ENCODE measurements at places on chromosomes 7 and 10.

- no peak for DNase-seq
Measured at GRCh38 chr7:7672545-7673239, 32.1 kb downstream of the UMAD1 start.

- no peak for DNase-seq
Measured at GRCh38 chr10:88521791-88522190, 61.3 kb downstream of the RNLS start.

DNA sequence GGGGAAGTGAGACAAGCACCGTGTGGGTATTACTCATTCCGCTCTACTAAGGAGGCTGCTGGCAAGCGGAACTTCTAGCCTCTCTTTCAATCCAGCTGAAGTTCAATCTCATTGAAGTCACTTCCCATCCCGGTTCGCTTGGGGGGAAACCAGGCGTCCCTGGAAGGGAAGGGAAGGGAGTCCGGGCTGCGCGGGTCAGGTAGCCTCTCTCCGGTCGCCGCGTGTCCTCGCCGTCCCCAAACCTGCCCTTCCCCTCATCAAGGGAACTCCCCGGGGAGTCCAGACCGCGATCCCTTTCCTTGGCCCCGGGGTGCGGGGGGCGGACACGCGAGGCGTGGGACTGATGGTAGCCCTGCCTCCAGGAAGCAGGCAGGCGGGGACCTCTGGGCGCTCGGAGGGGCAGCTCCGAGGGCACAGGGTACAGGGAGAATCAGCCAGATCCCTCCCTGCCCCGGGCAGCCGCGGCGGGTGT, 598 bp upstream of the ZEB1 start:
- peak; percentile 17 for DNase-seq

GRCh38 chr10:67015225-67015624, 89.4 kb downstream of the LRRTM3 start:
- no peak for DNase-seq

DNA sequence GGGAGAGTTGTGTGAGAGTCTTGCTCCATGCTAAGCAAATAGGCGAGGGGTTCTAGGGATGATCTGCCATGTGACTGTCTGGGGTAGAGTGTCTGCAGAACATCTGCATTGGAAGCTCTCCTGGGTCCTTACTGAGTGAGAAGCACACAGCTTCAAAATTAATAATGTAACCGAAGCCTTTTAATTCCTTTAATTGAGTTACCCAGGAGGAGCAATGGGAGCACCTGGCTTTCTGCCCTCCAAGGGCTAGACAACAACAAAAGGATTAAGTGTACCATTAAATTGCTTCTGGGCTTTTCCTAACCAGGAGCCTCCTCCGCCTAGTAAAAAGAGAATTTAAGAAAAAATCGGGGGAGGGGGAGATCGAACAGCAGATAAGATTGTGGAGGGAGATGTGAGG, 102.0 kb upstream of the TBX20 start:
- DNase-seq: no peak

DNA sequence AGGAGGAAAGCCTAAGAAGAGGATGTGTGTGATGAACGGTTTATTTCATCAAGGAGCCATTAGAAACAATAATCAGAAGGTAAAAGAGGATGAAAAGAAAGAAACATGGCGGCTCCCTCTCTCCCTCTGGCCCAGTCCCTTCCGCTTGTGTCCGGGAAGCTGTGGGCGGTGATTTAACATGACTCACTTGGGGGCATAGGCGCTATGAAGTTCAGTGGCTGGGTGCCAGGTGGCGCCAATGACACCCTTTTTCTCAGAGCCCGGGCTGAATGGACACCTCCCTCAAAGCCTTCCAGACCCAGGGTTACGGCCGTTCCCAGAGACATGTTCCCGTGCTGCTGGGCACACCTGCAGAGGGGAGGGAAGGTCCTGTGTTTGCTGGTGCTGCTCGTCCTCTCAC, 244.0 kb downstream of the SKAP2 start:
- DNase-seq: no peak

- DNase-seq: peak; percentile 20
Measured at GRCh38 chr10:79027147-79028055, 41.4 kb upstream of the ZMIZ1 start.

DNA sequence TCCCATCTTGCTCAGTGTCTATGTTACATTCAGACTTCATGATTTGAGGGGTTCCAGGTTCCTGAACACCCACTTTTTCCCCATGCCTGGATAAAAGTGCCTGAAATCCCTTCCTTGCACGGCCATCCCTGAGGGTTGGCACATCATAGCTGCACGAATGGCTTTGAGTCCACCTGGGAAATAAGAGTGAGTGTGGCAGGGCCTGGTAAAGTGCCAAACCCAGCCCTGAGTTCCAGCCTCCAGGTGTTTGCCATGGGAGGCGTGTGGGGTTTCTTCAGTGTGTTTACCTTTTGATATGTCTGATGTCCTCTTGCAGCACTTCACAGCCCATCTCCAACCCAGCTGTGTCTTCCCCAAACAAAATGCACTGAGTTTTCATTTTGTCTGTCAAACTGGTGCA, 145.7 kb downstream of the PAXIP1 start:
- no peak for DNase-seq

DNA sequence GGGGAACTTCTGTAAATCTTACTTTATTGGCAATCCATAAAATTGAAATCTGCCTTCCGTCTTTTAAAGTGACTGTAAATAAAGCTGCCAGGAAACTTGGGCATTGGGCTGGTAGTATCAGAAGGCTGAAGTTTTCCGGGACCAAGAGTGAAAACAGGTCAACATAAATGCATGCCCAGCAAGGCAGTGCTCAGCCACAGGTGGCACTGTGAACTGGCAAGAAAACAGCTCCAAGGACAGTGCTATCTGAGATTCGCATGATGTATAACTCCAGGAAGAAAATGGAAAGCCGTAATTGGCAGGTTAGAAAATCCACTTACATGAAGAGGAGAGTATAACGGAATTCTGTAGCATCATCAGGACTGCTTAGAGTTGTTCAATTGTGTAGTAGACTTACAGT, 1.9 kb upstream of the INSYN2A start:
- DNase-seq: no peak

- no peak for DNase-seq
Measured at GRCh38 chr7:15407910-15408309, 153.9 kb downstream of the AGMO start.

DNA sequence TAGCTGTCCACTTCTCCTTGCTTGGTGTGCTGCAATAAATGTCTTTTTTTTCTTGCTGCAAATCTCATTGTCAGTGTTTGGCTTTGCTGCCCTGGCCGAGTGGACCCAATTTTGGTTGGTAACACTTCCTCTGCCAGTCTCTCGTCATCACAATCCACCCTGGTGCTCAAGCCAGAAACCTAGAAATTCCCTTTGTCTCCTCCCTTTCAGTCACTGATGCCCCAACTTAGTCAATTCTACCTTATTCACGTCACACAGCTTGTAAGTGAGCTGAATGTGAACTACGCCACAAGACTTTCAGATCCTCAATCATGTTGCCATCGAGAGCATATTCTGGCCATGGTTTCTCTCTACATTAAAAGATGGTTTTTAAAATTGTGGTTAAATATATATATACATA, 13.0 kb upstream of the FRA10AC1 start:
- no peak for DNase-seq

DNA sequence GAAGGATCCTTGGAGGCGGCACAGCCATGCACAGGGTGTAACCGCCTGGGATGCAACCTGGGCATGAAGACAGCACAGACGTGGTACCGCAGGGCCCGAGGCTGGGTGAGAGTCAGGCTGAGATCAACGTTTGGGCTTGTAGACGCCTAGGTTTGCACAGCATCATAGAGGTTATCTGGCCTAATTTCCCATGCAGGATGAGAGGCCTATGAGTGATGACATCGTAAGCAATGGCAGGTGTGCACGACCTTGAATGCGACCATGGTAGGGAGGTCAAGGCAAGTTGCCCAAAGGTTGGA, 7.5 kb downstream of the CALML3 start:
- no peak for DNase-seq

- DNase-seq: no peak
Measured at GRCh38 chr10:75593692-75594556, 162.5 kb downstream of the LRMDA start.

- no peak for DNase-seq
Measured at GRCh38 chr10:14548474-14548873, 217.8 kb upstream of the FRMD4A start.

GRCh38 chr10:21702633-21703111, 168.6 kb downstream of the MLLT10 start:
- no peak for DNase-seq

GRCh38 chr7:42227541-42227935, 9.5 kb downstream of the GLI3 start:
- DNase-seq: no peak

DNA sequence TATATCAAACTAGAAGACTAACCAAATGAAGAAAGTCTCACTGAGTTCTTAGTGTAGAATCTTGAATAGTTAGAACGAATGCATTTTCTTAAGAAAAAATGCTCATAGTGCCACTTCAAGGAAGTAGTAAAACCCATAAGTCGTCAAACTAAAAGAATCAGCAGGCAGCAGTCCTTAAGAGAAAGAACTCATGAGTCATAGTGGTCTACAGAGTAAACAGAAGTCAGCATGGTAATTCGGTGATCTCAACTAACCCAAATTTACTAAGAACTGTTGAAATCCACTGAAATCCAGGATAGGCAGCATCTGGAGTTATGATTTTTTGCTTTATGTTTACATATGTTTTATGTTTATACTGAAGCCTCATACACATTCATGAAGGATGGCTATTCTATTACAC, 256.2 kb downstream of the LHFPL3 start:
- DNase-seq: no peak

- DNase-seq: no peak
Measured at GRCh38 chr10:36003031-36003600, 361.0 kb upstream of the FZD8 start.

DNA sequence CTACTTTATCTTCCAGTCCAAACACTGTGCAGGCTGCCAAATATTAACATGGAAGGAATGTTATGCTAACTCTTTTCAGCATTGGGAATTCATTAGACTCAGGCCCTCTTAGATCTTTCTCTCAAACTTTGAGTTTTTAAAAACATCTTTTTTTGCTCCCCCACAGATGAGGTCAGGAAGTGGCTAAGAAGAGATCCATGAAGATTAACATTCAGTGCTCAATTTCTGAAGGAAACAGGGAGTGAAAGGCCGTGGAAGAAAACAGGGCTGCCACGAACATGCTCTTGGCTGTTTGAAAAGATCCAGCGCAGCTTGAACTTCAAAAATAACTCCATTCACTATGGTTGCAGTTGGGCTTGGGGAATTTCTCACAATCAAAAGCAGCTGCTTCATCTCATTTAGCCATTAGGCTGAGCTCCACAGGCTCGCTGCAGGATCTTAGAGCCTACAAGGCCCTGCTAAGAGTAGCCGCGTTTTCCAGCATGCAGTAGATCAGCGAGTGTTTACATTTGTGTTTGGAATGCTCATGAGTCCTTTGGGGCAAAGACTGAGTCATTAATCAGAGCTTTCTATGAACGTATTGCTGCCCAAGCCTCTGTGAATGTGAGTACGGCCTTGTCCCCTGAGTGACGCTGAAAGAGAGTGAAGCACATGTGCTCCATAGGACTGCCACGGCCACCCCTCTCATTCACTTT, 41.2 kb upstream of the TNS3 start:
- no peak for DNase-seq

GRCh38 chr7:100137851-100138760, 10.6 kb upstream of the LAMTOR4 start:
- no peak for DNase-seq

DNA sequence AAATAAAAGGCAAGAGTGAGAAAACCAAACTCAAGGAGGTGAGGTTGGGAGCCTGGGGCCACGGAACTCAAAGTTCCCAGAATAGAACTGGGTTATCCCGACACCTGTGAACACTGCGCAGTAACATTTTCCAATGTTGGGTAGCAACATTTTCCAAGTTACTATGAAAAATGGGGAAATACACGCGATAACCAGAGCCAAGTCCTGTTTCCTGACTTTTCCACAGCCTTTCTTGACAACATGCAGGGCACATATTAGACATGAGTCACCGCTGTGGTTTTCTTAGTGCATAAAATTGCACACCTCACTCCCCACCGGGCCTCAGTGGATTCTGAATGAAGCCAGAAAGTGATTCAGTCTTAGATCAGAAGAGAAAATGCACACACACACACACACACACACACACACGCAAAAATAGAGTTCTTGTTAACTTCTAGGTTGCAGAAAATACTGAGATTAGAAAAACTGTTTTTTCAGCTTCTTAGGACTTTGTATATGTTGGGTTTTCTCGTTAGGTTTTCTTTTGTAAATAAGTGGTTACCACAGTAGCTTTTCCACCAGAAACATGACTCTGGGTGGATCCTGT, 70.0 kb downstream of the CAMK1D start:
- peak; percentile 17 for DNase-seq

DNA sequence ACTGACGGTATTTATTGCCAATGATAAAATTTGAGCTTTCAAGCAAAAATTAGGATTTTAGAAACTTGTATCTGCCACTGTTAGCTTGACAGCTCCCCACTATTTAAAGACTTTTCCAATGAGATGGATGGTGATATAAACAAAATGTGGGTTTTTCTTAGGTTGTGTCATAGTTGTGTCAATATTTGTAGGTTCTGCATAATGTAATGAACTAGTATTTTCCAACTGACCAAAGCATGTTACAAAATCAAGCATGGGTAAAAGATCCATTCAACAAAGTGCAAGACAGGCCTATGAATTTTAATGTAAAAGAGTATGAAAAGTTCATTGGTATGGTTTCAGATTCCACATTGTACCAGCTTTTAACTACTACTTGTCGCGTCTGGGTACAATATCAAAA, 165.6 kb downstream of the SKAP2 start:
- DNase-seq: no peak

DNA sequence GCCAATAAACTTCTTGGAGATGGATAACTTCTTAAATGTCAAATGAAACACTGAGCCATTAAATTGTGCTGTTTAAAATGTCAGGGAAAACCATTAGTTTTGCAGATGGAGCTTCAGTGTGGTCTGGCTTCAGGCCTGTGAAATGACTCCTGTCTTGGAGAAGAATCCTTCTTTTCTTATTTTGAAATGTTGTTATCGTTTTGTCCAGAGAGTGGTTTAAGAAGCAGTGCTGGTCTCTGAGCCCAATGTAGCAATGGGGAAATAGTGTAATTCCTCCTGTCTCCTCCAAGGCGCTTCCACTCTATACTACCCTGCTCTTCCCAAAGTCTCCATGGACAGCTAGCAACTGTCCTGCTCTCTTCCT, 177.6 kb downstream of the REEP3 start:
- no peak for DNase-seq

DNA sequence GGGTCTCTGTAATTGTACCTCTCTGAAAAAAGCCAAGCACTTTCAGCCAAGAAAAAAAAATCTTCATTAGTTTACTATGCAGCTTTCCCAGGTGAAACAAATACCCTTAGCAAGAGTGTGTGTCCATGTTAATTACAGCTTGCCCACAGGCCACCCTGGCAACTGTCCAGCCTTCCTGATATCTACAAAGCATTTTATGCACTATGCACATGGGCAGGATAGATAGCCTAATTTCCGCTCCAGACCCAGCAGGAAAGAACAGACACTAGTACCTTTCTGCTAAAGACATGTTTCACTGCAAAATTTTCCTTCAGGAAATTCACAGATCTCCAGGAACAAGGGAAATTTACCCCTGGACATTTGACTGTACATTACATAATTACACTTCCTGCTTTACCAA, 24.4 kb downstream of the CACNA2D1 start:
- no peak for DNase-seq

GRCh38 chr7:45219130-45219529, 61.5 kb downstream of the RAMP3 start:
- DNase-seq: no peak

- DNase-seq: no peak
Measured at GRCh38 chr10:97865488-97865887, 15.8 kb downstream of the GOLGA7B start.

GRCh38 chr7:113622796-113623195, 296.0 kb downstream of the PPP1R3A start:
- DNase-seq: no peak

- DNase-seq: no peak
Measured at GRCh38 chr7:5500056-5500776, 76.6 kb upstream of the TNRC18 start.
